Cerebellar cortex (tissue), 1 donor: ENCODE measurements at places on chromosomes 6 and 20.

DNA sequence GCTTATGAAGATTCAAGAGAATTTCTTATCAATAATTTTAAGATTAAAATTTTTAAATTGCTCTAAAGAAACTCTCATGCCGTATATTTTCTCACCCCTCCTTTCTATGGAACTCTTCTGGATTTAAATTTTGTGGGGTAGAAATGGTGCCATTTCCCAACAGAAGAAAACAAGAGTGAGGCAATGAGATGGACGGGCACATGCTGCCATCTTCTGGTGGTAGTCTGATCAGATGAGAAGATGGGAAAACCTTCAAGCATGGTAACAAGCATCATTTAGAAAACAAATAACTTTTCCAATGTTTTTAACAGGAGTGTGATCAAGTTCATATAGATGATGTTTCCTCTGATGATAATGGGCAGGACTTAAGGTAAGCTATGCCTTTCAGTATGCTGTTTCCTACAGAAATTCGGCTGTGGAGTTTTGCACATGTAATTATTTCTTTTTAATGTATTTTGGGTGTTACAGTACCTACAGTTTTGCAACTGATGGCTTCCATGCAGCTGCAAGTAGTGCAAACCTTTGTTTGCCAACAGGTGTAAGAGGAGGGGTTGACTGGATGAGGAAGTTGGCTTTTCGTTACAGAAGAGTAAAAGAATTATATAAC, 271.4 kb downstream of the EYA4 start:
- DNase-seq: peak; percentile 52

DNA sequence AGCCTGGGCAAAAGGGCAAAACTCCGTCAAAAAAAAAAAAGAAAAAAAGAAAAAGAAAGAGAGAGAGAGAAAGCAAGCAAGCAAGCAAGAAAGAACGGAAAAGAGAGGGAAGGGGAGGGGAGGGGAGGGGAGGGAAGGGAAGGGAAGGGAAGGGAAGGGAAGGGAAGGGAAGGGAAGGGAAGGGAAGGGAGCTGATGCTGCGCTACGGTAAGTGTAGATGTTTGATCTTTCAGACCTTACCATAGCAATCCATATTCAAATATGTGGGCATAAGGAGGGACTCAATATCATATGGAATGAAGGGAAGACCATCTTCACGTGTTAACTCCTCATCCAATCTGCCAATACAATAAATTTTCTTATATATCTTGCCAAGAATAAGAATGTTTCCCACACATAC, 11.9 kb downstream of the DPPA5 start:
- DNase-seq: no peak

DNA sequence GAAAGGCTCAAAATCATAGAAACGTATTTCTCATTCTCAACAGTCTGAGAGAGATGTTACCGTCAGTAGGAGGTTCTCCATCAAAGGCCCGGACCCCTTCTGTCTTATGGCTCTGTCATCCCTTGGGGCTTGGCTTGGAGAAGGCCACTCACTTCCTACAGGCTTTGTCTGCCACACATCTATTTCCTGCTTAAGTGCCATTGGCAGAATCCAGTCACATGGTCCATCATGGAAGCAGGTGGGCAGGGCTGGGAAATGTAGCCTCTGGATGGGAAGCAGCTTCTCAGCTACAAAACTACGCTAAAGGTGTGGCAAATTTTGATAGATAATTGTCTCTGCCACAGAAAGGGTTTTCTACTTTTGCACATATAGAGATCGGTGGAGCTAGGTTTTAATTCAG, 12.6 kb upstream of the ZFP64 start:
- no peak for DNase-seq

DNA sequence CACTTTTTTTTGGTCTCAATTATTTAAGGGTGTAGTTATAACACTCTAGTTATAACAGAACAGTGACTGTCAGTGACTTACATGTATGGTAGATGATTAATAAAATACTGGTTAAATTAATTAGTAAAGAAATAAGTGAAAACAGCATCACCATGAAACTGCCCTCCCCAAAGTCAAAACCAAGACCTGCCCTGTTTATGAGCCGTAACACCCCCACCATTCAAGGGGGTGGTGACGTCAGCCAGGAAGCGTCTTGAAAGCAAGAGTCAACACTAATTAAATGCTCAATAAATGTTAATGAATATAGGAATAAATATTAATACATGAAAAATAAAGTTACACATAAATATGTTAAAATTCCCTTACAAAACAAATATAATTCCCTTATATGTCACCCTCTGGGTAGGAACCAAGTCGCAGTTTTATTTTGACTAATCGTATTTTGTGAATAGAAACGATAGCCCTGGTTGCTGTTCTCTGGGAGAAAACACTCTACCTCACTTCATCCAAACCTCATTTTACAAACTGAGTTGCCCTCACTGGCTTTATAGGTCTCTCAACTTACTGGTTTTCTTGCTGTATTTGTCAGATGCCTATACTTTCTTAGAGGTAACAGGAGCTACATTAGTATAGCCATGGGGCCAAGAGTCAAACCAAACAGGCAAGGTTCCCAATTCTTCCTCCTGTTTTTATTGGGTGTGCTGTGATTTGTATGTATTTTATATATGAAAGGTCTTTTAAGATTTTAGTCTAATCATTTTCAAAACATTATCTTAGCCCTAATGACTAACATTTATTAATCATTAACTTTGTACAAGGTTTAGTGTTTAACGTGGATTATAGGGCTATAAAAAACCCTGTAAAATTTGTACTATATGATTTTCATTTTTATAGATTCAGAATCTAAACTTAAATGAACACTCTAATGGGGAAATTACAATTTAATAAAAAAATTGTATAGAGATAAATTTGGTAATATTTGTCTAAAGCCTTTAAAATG, 227.9 kb upstream of the IRAK1BP1 start:
- no peak for DNase-seq

GRCh38 chr20:39588148-39588757, 626.1 kb downstream of the DHX35 start:
- DNase-seq: no peak

GRCh38 chr6:138719744-138720143, 53.8 kb upstream of the CCDC28A start:
- no peak for DNase-seq

GRCh38 chr20:35651958-35652357, 12.7 kb downstream of the CPNE1 start:
- DNase-seq: no peak
